Adipocyte (in vitro differentiated cells): ENCODE measurements at places on chromosomes 5 and 9.

DNA sequence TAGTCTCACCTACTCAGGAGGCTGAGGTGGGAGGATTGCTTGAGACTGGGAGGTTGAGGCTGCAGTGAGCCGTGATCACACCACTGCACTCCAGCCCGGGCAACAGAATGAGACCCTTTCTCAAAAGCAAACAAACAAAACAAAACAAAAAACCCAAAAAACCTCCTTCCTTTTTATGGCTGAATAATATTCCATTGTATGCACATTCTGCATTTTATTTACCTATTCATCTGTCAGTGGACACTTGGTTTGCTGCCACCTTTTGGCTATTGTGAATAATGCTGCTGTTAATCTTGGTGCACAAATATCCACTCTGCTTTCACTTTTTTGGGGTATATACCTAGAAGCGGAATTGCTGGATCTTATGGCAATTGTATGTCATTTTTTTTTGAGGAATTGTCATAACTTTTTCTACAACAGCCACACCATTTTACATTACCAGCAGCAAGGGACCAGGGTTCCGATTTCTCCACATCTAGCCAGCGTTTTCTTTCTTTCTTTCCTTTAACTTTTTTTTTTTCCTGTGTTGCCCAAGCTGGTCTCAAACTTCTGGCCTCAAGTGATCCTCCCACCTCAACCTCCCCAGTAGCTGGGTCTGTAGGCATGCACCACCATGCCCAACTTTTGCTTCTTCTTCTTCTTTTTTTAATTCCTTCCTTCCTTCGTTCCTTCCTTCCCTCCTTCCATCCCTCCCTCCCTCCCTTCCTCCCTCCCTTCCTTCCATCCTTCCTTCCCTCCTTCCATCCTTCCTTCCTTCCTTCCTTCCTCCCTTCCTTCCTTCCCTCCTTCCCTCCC lies 30.6 kb downstream of the NKX2-5 start:
- DNase-seq = peak; percentile 51

- peak; percentile 63 for DNase-seq
These were observed 118.4 kb downstream of the INSYN2B start for GRCh38 chr5:169861934-169862333.

DNA sequence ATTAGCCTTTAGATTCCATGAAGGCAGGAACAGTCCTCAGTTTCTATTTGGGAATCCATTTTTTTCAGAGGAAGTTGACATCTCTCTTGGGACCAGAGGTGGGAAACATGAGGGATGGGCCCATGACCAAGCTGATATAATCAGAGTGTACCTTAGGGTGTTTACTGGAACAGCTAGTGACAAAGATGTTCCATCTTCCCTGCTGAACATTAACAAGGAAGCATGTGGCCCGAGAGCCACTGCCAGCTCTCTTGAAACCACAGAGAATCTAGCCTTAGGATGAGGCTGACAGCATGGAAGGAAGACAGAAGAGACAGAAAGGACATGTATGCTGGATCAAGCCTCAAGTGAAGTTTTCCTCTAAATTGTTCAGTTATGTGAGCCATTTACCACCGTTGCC lies 16.0 kb downstream of the AQP3 start:
- DNase-seq = no peak

- no peak for DNase-seq
These were observed 91.0 kb upstream of the C9orf72 start for GRCh38 chr9:27664121-27664779.

DNA sequence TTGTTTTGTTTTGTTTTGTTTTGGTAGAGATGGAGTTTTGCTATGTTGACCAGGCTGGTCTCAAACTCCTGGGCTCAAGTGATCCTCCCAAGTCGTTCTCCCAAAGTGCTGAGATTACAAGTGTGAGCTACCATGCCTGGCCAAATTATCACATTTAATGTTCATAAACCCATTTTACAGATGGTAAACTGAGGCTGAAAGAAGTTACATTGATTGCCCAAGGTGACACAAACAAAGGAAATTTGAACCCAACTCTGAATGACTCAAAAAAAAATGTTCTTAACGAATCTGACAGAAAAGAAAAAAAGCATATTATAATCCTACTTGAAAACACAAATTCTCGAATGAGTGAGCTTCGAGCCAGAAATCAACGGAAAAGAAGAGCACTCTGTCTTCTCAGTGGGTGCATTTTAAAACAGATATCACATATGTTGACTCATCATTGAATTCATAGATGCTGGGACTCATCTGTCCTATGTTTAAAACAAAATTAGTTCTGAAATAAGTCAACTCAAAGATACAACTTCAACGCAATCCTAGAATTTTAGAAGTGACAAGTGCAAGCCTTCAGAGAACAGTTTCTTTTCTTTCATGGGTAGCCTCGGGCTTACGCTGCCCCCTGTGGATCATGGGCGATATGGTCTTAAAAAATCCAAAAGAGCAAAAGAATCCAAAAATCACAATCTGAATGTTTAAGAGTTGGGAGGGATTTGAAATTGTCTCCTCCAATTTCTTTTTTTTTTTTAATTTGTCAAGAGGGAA lies 28.4 kb downstream of the TIMD4 start:
- DNase-seq = peak; percentile 10

DNA sequence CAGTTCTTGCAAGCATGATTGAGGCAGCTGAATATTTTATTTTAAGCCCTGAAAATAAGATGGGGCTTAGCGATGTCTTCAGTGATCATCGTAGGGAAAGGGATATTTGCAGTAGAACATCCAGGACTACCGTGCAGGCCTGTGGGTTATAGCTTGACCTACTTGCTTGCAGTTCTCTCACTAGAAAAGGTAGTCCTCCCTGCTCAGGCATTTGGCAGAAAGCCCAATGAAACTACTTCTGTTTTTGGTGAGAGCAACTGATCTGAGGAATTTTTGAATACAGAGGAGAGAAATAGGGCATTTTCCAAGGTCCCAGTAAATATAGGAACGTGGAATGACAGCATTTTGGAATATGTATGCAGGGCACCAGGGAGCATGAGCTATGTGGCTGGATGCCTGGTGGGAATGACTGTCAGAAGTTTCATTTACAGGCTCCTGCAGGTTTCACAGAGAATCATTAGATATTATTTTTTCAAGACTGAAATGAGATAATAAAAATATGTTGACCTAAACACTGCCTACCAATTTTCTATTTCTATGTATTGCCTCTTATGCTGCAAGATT lies 417.9 kb upstream of the ACTBL2 start:
- DNase-seq = no peak

GRCh38 chr9:113516840-113517577 lies 53.5 kb downstream of the RGS3 start:
- no peak for DNase-seq

DNA sequence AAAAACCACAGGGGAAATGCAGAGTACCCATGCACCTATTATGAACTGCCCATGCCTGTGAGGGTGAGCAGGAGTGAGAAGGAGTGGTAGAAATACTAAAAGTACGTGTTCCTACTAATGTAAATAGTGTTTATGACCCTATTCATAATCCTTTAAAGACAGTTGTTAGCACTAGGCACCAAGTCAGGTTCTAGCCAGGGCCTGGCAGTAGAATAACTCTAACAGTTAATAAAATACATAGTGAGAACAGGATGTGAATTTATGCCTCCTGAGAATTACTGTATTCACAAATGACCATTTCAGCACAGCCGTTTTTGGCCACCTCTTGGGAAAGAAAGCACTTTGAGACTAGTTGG lies 103.2 kb upstream of the TARS1 start:
- DNase-seq = no peak

DNA sequence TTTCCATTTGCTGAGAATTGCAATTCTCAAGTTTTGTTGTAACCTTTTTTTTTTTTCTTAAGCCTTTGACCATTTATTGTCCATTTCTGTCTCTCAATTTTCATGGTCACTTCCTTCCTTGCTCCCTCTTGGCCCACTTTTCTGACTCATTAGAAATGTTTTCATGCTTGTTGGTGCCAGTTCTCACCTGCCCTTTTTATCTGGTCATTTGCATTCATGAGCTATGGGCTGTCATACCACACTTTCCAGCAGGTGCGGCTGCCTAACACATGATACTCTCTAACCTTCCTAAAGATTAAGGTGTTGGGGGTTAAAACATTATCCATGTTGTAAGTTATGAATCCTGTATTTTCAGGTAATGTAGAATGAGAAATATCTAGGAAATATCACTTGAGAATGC lies 150.5 kb upstream of the TLX3 start:
- DNase-seq = no peak

- no peak for DNase-seq
These were observed 158.4 kb downstream of the GABBR2 start for GRCh38 chr9:98550206-98550820.

DNA sequence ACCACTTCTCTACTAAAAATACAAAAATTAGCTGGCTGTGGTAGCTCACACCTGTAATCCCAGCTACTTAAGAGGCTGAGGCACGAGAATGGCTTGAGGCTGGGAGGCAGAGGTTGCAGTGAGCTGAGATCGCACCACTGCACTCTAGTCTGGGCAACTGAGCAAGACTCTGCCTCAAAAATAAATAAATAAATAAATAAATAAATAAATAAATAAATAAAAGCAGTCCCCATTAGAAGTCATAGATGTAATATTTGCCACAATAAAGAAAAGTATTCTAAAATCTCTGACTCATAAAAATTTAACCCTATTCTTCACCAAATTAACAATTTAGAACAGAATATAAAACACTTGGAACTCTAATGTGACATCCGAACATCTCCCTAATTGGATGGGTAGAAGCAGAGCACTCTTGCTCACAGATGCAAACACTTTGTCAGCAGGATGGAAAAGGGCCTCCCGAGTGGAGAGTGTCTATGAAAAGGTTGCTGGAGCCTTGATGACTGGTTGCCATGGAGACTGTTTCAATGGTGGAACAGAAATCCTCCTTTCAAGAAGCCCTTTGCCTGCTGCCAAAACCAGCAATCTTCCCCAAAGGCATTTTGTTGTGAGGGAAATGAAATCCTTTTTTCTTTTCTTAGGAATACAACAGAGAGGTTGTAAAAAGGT lies 38.9 kb upstream of the TRAF1 start:
- DNase-seq = peak; percentile 43

- peak; percentile 66 for DNase-seq
These were observed 39.5 kb upstream of the CFAP157 start for GRCh38 chr9:127667127-127667844.

GRCh38 chr5:79938468-79938867 lies 52.6 kb downstream of the MTX3 start:
- DNase-seq = no peak

GRCh38 chr5:66849803-66850202 lies 253.6 kb downstream of the MAST4 start:
- DNase-seq = peak; percentile 18

DNA sequence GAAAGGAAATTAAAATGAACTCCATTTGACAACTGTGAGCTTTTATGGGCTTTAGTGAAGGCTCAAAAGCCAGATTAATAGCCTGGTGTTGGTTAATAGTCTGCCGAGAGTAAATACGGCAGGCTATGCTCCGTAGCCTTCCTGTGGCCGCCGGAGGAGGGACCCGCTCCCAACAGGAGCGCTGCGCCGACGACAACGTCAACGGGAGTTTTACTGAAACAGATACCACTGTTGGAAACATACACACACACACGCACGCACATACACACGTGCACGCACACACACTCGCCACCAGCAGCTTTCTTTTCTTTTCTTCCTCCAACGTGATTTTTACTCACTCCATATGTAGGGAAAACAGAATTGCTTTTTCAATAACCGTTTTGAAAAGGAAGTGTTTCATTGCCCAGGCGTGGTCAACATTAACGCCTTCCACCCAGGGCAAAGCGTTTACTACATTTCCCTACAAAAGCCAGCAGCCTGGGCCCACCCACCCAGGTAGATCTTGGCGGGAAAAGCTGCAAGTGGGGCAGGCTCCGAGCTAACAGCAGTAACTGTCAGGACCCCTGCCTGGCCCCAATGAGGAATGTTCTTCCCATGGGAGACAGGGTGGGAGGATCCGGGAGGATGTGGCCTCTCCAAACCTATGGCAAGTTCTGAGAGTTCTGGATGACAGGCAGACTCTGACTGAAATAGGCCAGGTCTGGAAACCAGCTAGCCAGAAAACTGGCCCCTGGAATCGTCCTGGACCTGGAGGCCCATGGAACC lies 72.3 kb downstream of the PAX5 start:
- DNase-seq = no peak

DNA sequence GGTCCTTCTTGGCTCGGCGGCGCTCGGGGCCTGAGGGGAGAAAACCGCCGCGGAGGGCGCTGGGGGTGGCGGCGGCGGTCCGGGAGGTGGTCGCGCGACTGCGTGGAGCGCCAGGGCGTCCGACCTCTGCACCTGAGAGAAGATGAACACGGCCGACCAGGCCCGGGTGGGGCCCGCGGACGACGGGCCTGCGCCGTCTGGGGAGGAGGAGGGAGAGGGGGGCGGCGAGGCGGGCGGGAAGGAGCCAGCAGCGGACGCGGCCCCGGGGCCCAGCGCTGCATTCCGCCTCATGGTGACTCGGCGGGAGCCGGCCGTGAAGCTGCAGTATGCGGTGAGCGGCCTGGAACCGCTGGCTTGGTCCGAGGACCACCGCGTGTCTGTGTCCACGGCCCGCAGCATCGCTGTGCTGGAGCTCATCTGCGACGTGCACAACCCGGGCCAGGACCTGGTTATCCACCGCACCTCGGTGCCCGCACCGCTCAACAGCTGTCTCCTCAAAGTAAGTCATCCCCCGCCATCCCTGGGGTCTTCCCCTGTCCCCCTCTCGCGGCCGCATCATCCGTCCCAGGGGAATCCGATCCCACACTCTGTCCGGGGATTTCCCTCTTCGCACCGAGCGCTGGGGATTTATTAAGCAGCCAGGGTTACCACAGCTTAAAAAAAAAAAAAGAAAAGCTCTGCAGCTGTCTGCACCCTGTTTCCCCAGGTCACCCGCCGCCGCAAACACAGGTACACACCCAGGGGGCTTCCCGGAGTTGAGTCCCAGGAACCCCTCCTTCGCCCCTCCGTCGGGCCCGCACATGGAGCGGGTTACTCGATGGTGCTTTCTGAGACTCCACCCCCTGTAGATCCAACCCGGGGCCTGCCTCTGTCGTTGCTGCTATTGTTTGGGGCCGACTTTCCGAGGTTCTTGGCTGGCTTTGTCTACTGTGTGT lies at the start of gene GTF3C4:
Gene GTF3C4 (plus strand): TSS at position 8 of the 935 bp plus-strand sequence. CDS start 135 bp downstream, at position 143.
- peak; percentile 67 for DNase-seq

DNA sequence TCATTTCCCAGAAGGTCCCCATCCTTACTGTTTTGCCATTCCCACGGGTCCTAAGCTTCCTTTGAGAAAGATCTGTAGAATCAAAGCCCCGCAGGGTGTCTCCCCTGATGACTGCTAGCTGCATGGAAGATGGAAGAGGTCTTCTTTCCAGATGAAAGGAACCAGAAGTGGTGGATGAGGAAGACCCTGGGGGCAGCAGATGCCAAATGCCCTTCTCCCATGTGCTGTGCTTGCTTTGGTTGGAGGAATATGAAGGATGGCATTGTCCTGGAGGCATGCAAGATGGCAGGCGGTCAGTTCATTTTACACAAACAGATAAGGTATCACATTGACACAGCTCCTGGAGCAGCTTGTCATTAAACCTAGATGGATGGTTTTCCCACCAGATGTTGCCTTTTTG lies 25.8 kb upstream of the CER1 start:
- DNase-seq = no peak

GRCh38 chr5:148390914-148391313 lies 7.2 kb downstream of the FBXO38 start:
- DNase-seq = no peak

GRCh38 chr5:79418276-79418675 lies 95.7 kb downstream of the HOMER1 start:
- no peak for DNase-seq
